ENCODE measurements at places on chromosomes 6 and 20. TPM values are rescaled to one million over a fixed set of nuclear protein-coding genes. Genes with fewer than 3 reads are reported as not detected.

Gene RAET1E
- 72.2 TPM for total RNA-seq

GRCh38 chr6:40456390-40457013 lies 130.7 kb downstream of the LRFN2 start:
- H3K27ac ChIP-seq: no peak overlapping the region
- H3K4me1 ChIP-seq: no peaks in the 10 kb centered on the region
- no peaks in the 10 kb centered on the region for H3K36me3 ChIP-seq
- H3K4me3 ChIP-seq: no peak overlapping the region
- H3K27me3 ChIP-seq: no peaks in the 10 kb centered on the region

DNA sequence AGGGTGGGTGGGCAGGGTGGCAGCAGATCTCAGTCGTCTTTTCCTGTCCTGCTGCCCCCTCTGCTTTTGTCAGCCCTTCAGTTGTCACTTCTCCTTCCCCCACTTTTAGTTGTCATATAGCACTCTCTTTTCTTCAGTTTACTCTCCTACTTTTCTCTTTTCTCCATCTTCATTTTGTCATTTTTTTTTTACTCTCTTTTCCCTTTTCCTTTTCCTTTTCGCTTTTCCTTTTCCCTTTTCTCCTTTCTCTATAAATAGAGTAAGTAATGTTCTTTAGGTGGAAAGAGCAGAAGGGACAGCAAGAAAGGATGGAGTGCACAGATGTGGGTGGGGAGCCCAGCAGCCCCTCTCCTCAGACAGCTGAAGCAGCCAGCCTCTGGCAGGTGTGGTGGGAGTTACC lies 108.6 kb downstream of the LRRC1 start:
- no peak overlapping the region for H3K4me3 ChIP-seq
- no peak for DNase-seq
- H3K4me1 ChIP-seq: no peaks in the 10 kb centered on the region
- H3K27ac ChIP-seq: no peak overlapping the region
- H3K36me3 ChIP-seq: no peaks in the 10 kb centered on the region

- H3K4me3 ChIP-seq: no peak overlapping the region
- peak overlapping the region; percentile 94 for H3K27ac ChIP-seq
- H3K36me3 ChIP-seq: peaks cover 6% of the 10 kb centered on the region
- DNase-seq: no peak
- peaks cover 90% of the 10 kb centered on the region for H3K4me1 ChIP-seq
These were observed 10.4 kb downstream of the FAM110A start for GRCh38 chr20:843912-844311.

GRCh38 chr6:142551274-142551811 lies 249.5 kb downstream of the ADGRG6 start:
- H3K36me3 ChIP-seq: no peaks in the 10 kb centered on the region
- no peaks in the 10 kb centered on the region for H3K27me3 ChIP-seq
- H3K27ac ChIP-seq: no peak overlapping the region
- no peak overlapping the region for H3K4me3 ChIP-seq
- H3K4me1 ChIP-seq: peaks cover 23% of the 10 kb centered on the region
- DNase-seq: no peak

All from esophagus squamous epithelium (tissue), 5 donors.